Pulmonary artery endothelial cell (primary cell): ENCODE measurements at places on chromosomes 3 and 15. TPM values are rescaled to one million over a fixed set of nuclear protein-coding genes. Genes with fewer than 3 reads are reported as not detected.

GRCh38 chr3:71428841-71429596 lies 154.5 kb downstream of the FOXP1 start:
- DNase-seq = no peak

DNA sequence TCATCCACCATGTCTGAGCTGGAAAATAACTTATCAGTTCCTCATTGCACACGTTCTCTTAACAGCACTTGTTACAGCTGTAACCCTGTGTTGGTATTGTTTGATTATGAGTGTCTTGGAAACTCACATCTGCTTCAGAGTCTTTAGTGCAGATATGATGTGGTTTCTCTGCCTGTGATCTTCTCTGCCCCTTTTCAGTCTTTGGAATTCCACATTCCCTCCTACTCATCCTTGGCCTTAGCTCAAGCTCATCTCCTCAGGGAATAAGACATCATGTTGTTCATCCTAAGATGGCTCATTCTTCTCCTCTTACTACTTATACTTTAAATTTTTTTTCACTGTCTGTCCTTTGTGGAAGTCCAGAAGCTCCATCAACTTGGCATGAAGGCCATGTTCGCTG lies 77.7 kb downstream of the SYNPR start:
- no peak for DNase-seq

Gene C3orf20
- not detected in 2 replicates for total RNA-seq

Gene TP63
- total RNA-seq = 0.11 TPM in 1 of 2 replicates, not detected in the other

Gene GP5
- total RNA-seq = 0.07 TPM in 2 replicates

Gene ADAMTS9
- 42.4 and 58.3 TPM in 2 replicates for total RNA-seq

Gene RHCG
- total RNA-seq = not detected in 2 replicates

Gene FETUB
- total RNA-seq = not detected in 2 replicates
